Suppressor macrophage treated with lipopolysaccharide for 4 hours (primary cell): ENCODE measurements at places on chromosomes 6 and 20.

GRCh38 chr6:108739496-108740330 lies 108.5 kb upstream of the ARMC2 start:
- DNase-seq = no peak

DNA sequence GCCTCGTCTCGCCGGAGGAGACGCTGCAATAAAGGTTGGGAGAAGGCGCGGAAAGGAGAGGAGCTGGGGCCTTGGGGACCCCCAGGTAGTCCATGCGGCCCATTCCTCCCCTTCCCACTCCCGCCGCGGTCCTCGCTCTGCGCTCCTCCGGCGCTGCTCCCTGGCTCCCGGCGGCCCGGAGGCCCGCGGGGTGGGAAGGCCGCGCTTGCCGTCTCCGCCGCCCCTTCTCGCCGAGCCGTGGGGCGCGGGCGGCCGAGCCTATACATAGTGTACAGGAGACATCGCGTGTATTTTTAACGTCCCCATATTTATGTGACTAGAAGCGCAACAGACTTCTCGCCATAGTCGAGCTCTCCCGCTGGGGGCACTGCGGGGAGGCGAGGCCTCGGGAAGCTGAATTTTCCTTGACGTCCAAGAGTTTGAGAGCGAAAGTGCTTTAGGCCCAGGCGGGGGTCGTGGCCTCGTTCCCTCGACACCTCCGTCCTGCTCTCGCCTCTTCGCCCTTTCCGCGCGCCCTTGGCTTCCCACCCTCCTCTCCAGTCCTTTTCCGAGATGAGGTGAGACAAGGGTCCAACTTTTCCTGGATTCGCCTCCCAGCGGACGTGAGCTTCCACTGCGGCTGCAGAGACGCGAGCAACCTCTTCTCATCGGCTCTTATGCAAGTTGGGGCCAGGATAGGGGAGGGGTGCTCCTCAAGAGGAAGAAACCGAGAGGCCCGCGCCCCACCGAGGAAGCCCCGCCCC lies 29.0 kb downstream of the SLC12A5 start:
- DNase-seq = peak; percentile 31

DNA sequence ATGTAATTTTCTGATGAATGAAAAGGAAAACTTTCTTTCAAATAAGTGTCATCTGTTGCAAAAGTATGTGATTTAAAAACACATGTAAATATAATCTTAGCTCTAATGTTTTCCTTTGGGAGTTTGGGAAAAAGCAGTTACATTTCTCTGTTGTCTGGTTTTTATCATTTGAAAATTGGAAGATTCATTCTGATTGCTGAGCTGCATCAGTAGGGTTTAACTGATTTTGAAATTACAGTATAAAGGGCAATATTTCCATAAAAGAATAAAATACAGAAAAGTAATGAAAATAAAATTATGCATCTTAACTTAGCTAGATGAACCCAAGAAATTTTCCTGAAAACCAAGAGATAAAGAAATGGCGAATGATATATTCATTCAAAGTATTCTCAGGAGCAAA lies 57.8 kb downstream of the MAP7 start:
- no peak for DNase-seq

- no peak for DNase-seq
These were observed 8.2 kb upstream of the PTPRA start for GRCh38 chr20:2865101-2865500.

- DNase-seq = no peak
These were observed 8.1 kb downstream of the NEDD9 start for GRCh38 chr6:11224252-11224965.

GRCh38 chr6:34036357-34037069 lies 109.4 kb downstream of the GRM4 start:
- DNase-seq = no peak

- DNase-seq = no peak
These were observed 237.9 kb downstream of the HDGFL1 start for GRCh38 chr6:22807261-22807660.

DNA sequence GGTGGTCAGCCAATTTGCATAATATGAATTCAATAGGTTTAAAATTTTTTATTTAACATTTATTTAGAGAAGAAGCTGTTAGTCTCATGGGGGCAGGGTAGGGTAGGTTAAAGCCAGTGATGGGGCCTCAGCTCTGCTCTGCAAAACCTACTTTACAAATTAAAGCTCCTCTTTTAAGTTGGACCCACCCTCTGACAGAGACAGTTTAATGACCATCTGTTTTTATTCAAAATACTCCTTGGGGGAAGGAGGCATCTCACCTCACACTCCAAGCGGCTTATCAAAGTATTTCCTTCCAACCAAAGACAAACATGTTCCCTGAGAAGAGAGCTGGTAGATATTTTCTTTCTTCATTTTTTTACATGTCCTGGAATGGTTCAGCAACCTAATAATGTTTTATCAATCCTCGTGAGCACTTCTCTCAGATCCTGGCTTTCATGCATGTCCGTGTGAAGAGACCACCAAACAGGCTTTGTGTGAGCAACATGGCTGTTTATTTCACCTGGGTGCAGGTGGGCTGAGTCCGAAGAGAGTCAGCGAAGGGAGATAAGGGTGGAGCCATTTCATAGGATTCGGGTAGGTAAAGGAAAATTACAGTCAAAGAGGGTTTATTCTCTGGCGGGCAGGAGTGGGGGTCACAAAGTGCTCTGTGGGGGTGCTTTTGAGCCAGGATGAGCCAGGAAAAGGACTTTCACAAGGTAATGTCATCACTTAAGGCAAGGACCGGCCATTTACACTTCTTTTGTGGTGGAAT lies 184.7 kb downstream of the GJA1 start:
- no peak for DNase-seq

DNA sequence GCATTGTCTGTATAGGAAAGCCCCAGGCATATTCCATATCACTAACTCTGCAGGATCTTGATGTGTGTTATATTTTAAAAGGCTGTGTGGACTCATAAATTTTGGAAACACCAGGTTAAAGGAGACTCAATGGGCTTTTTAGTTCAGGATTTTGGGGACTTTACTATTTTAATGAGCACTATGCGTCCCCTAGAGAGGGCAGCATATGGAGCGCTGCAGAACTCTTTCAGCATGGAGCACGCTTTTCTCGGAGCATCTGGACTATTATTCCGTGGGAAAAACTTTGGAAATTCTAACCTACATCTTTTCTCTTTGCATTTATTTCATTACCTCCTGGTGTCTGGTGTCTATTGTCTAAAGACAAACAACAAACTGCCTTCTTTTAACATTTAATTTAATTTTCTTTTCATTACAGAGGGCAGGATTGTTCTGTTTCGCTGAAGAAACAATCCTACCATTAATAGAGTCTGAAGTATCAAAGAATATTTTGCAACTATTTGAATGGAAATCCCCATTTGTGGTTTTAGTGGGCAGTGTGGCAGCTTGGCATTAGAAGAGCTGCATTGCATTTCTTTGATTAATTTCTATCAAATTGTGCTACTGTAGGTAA lies 399.9 kb upstream of the HSF2 start:
- DNase-seq = no peak

DNA sequence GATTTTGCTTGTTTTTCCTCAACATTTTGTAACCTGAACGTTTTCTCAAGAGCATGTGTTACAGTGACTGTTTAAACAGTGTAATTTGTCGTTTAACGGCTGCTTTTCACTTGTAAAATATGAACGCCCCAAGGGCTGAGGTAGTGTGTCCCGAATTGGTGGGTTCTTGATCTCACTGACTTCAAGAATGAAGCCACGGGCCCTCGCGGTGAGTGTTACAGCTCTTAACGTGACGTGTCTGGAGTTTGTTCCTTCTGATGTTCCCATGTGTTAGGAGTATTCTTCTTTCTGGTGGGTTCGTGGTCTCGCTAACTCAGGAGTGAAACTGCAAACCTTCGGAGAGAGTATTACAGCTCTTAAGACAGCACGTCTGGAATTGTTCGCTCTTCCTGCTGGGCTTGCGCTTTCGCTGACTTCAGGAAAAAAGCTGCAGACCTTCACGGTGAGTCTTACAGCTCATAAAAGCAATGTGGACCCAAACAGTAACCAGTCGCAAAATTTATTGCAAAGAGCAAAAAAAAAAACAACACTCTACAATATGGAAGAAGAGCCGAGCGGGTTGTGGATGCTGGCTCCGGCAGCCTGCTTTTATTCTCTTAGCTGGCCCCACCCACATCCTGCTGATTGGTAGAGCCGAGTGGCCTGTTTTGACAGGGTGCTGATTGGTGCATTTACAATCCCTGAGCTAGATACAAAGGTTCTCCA lies 25.1 kb upstream of the TRIM27 start:
- DNase-seq = no peak

GRCh38 chr20:35586751-35587425 lies 28.7 kb upstream of the SPAG4 start:
- DNase-seq = no peak

- peak; percentile 3 for DNase-seq
These were observed 3.6 kb downstream of the CPNE1 start for GRCh38 chr20:35661053-35661452.

- no peak for DNase-seq
These were observed 217.9 kb upstream of the ZNF217 start for GRCh38 chr20:53811577-53811976.

GRCh38 chr6:125503181-125503580 lies 201.4 kb upstream of the HDDC2 start:
- DNase-seq = no peak

GRCh38 chr6:65350530-65350929 lies 356.5 kb downstream of the EYS start:
- DNase-seq = no peak
